ENCODE measurements at places on chromosomes 12 and 14.

- DNase-seq, result no peak
These were observed 29.3 kb upstream of the GAS2L3 start for GRCh38 chr12:100544165-100544564.

DNA sequence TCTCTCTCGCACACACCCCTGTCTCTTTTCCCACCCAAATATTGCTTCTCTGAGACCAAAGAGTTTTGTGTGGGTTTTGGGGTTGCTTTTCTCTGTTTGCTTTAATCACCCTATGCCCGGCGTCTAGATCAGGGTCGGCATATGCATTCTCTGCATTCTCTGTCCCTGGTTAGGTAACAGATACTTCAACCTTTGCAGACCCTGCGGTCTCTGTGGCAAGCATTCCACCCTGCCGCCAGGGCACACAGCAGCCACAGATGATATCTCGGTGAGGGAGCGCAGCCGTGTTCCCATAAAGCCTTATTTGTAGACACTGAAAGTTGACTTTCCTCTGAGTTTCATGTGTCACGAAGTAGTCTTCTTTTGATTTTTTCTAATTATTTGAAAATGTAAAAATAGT lies 110.4 kb upstream of the FZD10 start:
- no peak for DNase-seq

DNA sequence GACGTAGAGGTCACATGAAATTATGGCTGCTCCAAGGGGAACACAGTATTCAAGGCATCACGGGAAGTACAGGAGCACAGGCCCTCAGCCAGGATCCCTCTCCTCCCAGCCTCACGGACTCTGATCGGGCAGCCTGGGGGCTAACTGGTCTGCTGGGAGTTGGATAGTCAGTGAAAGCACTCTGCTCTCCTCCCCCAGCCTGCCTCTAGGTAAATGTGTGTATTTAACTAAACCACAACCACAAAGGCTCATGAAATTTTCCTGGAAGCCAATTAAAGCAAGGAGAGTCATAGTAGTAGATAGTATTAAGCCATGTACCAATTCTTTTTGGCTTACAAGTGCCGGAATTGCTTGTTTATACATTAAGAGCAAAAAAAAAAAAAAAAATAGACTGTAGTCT lies 254.3 kb downstream of the MSRB3 start:
- no peak for DNase-seq

GRCh38 chr12:56425193-56425592 lies 24.0 kb downstream of the TIMELESS start:
- DNase-seq, result no peak

- no peak for DNase-seq
These were observed at the start of gene OAS2 for GRCh38 chr12:112978163-112979040. TSS of gene OAS2 (plus strand) at chr12:112978519. CDS start at chr12:112978609, 90 bp downstream.

- peak; percentile 73 for DNase-seq
These were observed 49.5 kb downstream of the BEGAIN start for GRCh38 chr14:100537446-100538350.

DNA sequence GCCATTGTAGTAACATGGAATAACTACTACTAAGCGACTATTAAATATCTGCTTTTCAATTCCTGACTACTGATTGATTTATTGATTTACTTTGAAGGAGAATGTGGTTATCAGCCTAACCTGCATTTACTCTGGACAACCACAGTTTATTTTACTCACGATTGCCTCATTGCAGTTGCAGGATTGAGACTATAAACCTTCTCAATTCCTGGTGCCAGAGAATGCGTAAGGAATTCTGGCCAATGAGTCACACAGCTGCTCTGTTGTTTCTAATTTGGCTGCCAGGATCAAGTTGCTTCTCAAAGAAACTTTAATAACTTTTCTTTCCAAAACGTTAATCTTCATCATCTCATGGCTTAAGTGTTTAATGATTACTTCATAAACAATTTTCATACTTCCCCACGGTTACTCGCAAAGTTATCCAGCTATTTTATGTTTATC lies 13.1 kb upstream of the TMTC1 start:
- DNase-seq, result no peak

GRCh38 chr12:125070661-125071390 lies 5.6 kb downstream of the AACS start:
- no peak for DNase-seq

DNA sequence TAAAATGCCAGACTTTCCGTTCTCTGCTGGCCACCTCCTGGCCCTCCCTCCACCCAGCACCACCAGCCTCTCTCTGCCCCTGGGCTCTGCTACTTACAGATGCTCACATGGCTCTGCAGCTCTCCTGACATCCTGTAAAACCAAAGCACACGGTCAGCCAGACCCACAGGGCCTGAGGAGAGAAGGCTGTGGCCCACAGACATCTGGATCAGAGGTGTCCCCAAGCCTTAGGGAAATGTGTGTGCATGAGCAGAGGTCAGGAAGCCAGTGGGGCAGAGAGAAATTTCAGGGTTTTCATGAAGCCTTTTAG lies 11.5 kb downstream of the KRT77 start:
- DNase-seq, result no peak

- no peak for DNase-seq
These were observed 77.5 kb downstream of the TTC8 start for GRCh38 chr14:88901991-88902390.

GRCh38 chr14:69079188-69079742 lies 73.7 kb downstream of the DCAF5 start:
- no peak for DNase-seq

DNA sequence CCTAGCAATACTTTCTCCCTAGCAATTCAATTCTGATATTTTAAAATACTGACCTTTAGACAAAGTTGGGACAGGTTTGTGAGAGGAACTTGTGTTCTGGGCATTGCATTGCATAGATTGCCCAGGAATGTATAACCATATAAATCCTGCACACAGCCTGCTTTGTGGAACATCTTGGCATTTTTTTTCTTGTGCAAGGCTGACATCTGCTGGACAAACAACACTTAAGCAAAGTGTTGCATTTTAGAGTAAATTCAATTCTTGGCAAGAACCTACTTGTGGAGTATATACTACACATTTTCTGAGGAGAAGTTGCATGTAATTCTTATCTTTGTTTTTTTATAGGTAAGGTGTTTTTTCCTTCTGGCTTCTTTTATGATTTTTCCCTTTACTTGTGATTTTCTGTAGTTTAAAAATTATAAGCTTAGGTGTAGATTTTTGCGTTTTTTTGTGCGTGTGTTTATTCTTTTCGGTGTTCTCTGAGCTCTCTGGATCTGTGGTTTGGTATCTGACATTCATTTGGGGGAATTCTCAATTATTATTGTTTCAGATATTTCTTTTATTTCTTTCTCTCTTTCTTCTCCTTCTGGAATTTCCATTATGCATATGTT lies 26.4 kb downstream of the TESPA1 start:
- DNase-seq, result peak; percentile 16

- DNase-seq, result no peak
These were observed 30.6 kb upstream of the TRHDE start for GRCh38 chr12:72241552-72241951.

DNA sequence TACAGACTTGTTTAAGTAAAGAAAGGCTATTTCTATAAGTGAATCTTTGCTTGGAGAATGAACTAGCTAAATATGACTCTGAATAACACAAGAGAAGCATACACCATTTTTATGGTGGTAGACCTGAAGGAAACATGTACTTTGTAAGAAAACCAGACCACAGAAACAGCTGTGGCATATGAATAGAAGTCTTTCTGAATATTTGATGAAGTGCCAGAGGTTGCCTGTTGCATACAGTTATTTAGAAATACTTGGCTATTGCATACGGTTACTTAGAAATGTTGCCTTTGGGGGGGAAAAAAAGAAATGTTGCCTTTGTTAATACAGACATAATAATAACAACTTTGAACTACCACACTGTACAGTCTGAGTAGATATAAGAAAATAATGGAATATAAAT lies 16.8 kb upstream of the LEMD3 start:
- DNase-seq, result no peak

- peak; percentile 37 for DNase-seq
These were observed 304.8 kb upstream of the OR4E1 start for GRCh38 chr14:21978184-21978998.

- DNase-seq, result no peak
These were observed 2.5 kb upstream of the UTP20 start for GRCh38 chr12:101277443-101277842.

GRCh38 chr12:53195516-53196420 lies 11.3 kb downstream of the ITGB7 start:
- no peak for DNase-seq

DNA sequence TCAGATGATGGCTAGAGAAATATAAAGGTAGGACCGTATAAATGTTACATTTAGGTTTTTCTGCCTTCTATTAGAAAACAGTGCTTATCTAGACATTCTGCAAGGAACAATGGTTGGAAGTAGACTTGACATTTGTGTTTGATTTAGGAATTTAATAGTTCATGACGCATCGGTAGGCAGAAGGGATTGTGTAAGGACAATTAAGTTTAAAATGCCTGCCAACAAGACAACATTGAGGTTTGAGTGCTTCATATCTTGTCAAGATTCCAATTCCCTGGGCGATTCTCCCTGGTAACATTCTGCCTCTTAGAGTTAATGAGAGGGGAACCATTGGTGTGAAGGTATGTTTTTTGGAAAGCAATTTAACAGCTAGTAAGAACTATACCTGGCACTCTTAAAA lies 186.8 kb upstream of the RBM19 start:
- DNase-seq, result no peak

- no peak for DNase-seq
These were observed 86.8 kb upstream of the EIF5 start for GRCh38 chr14:103247169-103247606.

GRCh38 chr14:82230748-82231147 lies 697.1 kb upstream of the SEL1L start:
- DNase-seq, result no peak

DNA sequence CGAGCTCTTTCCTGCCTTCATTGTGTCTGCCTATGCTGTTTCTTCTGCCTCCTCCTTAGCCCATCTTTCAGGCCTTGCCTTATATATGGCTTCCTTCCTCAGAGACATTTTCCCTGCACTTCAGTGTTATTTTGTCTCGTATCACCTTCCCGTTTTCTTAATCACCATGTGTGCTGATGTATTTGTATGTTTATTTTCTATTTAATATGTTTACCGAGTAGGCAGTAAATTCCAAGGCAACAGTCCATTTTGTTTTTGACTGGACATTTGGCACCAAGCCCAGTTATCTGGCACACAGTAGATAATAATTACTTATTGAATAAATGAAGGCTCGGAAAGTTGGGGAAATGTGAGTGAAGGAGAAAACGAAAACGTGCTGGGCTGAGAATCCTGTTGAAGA lies 4.6 kb upstream of the POU6F1 start:
- no peak for DNase-seq

DNA sequence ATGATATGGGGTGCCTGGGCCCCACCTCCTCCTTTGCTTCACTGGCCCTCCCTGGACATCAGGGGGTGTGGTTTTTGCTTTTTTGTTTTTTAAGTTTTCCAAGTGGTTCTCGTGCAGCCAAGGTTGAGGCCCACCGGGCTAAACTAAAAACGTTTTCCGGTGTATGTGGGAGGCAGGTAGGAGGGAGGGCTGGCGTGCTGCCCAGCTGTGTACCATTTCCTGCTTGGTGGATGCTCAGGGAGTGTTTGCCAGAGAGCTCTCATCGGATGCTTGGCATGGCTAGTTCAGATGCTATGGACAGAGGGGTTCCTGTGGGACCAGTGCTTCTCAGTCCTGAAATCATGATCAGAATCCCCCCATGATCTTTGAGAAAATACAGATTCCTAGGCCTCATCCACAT lies 246.4 kb downstream of the CACNA1C start:
- DNase-seq, result no peak

GRCh38 chr12:131773582-131774221 lies 54.5 kb upstream of the MMP17 start:
- DNase-seq, result no peak

GRCh38 chr12:57577981-57578758 lies 12.8 kb upstream of the PIP4K2C start:
- no peak for DNase-seq

DNA sequence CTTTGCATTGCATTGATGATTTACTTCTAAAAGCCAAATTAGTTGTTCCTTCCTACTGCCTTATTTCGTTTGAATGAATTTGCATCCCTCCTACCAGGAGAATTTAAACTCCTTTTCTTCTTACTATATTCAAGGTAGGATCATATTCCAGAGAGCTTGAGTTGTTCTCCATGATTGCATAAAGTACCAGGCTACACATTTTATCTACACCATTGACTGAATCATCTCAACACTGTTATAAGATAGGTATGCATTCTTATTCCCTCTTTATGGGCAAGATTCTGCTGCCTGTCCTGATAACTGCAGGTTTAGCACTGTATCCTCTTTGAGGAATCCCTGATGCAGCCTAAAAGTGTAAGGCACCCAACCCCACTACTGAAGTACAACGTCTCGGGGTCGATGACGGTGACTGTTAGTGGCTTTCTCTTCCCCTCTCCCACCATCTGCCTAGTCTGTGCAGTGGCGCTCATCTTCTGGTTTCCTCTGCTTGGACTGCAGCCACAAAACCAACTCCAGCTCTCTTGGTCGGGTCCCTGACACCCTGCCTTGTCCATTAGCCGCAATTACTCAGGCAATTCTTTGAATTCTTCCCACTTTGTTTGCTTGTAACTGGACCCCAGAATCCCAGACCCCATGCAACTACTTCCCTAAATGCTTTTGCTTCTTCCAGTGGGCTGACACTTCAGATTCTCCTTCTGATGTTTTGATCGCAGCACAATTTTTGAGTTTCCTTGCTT lies 44.4 kb upstream of the STXBP6 start:
- DNase-seq, result no peak

DNA sequence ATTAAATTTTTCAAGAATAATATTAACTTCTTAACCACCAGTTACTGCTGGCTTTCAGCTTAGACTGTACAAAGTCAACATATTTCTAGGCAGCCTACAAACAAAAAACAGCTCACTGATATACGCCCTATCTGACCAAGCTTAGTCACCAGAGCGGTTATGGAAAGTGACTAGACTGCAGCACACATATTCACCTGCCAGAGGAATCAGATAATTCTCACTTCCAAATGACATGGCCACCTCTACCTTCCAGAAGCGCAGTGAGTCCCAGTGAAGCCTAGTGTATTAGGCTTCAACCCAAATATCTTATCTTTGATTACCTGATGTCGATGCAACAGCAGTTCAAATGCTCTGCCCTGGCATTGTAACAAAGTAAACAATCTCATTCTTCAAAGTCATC lies 8.5 kb downstream of the STXBP6 start:
- no peak for DNase-seq

DNA sequence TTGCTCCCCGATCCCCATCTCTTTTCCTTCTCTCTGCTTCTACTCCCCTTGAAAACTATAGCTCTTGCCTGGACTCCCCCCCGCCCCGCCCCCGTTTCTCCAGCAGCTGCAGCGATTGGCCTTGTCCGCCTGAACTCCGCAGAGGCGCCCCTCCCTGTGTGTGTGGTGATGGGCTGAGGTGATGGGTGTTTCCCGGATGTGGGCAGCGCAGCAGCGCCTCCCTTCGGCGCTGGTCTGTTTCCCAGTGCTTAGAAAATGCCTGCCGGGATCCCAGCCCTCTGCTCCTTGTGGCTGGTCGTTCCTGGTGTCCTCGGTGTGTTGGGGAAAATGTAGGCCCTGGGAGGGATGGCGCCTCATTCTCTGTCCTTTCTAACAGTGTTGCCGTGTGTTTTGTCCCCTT lies 43.3 kb downstream of the GALNT8 start:
- no peak for DNase-seq

Data from nucleus accumbens (tissue), 56 donors.